ENCODE measurements at places on chromosomes 12 and 14.

DNA sequence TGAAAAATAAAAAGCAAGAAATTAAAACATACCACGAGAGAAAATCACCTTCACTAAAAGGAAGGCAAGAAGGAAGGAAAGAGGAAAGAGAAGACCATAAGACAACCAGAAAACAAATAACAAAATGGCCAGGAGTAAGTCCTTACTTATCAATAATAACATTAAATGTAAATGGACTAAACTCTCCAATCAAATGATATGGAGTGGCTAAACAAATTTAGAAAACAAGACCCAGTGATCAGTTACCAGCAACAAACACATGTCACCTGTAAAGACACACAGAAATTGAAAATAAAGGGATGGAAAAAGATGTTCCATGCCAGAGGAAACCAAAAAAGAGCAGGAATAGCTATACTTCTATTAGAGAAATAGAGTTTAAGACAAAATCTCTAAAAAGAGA lies 85.0 kb upstream of the SLC38A4 start:
- H3K27me3 ChIP-seq, result no peaks in the 10 kb centered on the region
- no peak overlapping the region for H3K4me3 ChIP-seq
- peaks cover 16% of the 10 kb centered on the region for H3K4me1 ChIP-seq
- H3K27ac ChIP-seq, result no peak overlapping the region
- H3K36me3 ChIP-seq, result no peaks in the 10 kb centered on the region

GRCh38 chr14:94132285-94132887 lies 3.0 kb upstream of the IFI27L2 start:
- H3K27me3 ChIP-seq, result peaks cover 7% of the 10 kb centered on the region
- DNase-seq, result peak; percentile 82
- no peak overlapping the region for H3K27ac ChIP-seq
- H3K4me1 ChIP-seq, result peaks cover 16% of the 10 kb centered on the region

GRCh38 chr12:12047682-12048081 lies 23.1 kb upstream of the BCL2L14 start:
- H3K4me1 ChIP-seq, result no peaks in the 10 kb centered on the region
- DNase-seq, result no peak
- H3K27ac ChIP-seq, result no peak overlapping the region
- H3K36me3 ChIP-seq, result no peaks in the 10 kb centered on the region

GRCh38 chr14:105469456-105470349 lies 4.9 kb upstream of the CRIP2 start:
- no peak overlapping the region for H3K4me3 ChIP-seq
- peaks cover 14% of the 10 kb centered on the region for H3K36me3 ChIP-seq
- H3K27ac ChIP-seq, result no peak overlapping the region
- no peaks in the 10 kb centered on the region for H3K27me3 ChIP-seq
- no peak for DNase-seq

DNA sequence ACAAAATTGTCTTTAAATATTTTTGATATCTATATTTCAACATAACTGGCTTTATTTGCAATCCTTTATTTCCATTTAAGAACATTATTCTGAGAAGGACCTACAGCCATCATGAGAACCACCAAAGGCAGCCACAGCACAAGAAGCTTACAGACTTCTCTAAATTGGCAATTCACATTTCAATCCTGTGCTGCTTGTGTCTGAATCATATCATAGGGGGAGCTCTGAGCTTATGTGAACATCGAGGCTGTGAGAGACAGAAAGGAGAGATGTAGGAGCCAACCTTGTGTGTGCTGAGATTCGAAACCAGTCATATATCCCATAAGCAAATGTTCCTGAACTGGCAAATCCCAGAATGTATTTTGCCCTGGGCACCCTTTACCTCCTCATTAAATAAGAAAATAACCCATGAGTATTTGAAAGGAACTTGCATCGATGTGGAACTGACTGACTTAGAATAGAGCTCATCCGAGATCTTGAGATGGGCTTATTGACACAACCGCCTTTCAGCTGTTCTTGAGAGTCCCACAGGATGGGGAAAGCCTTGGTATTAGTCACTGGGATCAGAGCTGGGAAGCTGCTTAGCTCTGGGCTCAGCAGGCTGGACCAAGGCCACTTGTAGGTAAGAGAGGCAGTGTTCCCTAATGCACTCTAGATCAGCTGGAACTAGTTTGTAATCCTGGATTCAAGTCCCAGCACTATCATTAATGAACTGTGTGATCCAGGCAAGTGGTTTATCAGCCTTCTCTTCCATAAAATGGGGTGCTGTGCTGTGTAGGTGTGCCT lies 329.8 kb downstream of the CACNA1C start:
- H3K36me3 ChIP-seq, result no peaks in the 10 kb centered on the region
- no peaks in the 10 kb centered on the region for H3K27me3 ChIP-seq
- no peak for DNase-seq

DNA sequence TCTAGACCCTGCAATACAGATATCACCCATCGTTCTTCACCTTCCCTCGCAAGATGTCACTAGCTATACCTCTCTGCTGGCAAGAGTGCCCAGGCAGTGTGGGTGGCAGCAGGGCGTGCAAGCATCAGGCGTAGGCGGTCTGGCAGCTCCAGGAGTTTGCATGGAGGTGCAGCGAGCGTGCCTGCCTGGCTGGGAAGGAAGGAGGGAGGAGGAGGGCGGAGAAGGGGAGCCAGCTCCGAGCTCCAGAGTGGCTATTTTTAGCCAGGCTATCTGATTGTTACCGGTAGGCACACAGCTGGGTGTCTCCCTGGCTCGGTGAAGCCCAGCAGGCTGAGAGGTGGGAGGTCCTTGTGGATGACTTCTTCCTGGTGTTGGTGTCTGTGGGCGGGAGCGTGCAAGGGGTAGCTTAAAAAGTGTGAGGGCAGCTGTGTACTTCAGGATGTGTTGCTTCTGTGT lies 6.2 kb downstream of the FOXJ2 start:
- DNase-seq, result peak; percentile 93
- H3K4me1 ChIP-seq, result peaks cover 41% of the 10 kb centered on the region
- no peaks in the 10 kb centered on the region for H3K27me3 ChIP-seq
- peaks cover 36% of the 10 kb centered on the region for H3K36me3 ChIP-seq

GRCh38 chr12:124599074-124599999 lies 31.9 kb upstream of the NCOR2 start:
- H3K4me3 ChIP-seq, result no peak overlapping the region
- H3K36me3 ChIP-seq, result no peaks in the 10 kb centered on the region
- no peaks in the 10 kb centered on the region for H3K4me1 ChIP-seq
- peak overlapping the region; percentile 9 for H3K27ac ChIP-seq

GRCh38 chr12:108825201-108825950 lies 32.0 kb downstream of the SSH1 start:
- no peaks in the 10 kb centered on the region for H3K27me3 ChIP-seq
- H3K4me3 ChIP-seq, result peak overlapping the region; percentile 52
- peak overlapping the region; percentile 99 for H3K27ac ChIP-seq
- H3K36me3 ChIP-seq, result peaks cover 62% of the 10 kb centered on the region
- peaks cover 80% of the 10 kb centered on the region for H3K4me1 ChIP-seq

DNA sequence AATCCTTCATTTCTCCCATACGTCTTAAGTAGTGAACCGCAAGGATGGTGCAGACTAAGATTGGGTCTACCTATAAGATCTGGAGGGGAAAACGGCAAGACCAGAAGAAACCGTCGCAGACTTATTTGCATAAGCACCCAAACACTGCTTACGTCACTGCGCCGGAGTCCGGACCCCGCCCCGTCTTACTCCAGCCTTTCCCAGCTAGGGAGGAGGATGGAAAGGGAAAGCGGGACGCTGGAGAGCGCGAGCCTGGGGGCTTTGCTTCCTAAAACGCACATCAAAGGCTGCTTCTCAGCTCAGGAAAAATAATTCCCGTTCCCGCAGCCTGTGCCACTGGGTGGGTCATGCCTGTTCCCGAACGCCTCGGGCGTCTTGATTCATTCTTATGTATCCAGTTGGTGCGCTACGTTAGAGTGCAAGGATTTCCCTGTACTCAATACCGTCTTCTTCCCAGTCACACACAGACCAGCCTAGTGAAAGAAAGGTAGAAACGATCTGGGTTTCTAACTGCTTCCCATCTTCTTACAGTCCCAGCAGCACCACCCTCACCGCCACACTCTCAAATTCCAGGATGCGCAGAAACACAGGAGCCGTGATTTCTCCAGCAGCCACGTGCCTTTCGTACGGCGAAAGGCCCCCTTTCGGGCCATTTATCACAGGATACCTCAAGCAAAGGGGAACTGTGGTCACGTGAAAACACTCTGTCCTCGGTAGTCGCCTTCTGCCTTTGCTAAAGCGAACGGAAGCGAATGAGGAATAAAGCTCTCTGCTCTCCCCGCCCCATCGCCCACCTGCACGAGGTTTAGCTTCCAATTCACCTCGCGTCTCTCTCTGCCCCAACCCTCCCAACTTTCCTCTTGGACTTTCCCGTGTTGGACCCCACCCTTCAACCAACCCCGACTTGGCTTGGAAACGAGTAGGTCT lies 1.1 kb downstream of the SLC6A15 start:
- peak; percentile 77 for DNase-seq
- no peak overlapping the region for H3K27ac ChIP-seq
- no peaks in the 10 kb centered on the region for H3K36me3 ChIP-seq
- H3K27me3 ChIP-seq, result peaks cover 23% of the 10 kb centered on the region
- H3K4me1 ChIP-seq, result peaks cover 15% of the 10 kb centered on the region
